Epithelial cell of alveolus of lung (primary cell): ENCODE measurements at places on chromosomes 12 and 14. TPM values are rescaled to one million over a fixed set of nuclear protein-coding genes. Genes with fewer than 3 reads are reported as not detected.

The USP44 gene
- total RNA-seq, result 0.72 and 1.8 TPM in 2 replicates

The MGAT4C gene
- total RNA-seq, result under 0.01 TPM in 1 of 2 replicates, not detected in the other

The CPNE6 gene
- total RNA-seq, result not detected in 2 replicates

The PYGL gene
- total RNA-seq, result 32.3 and 52.2 TPM in 2 replicates

The SENP1 gene
- total RNA-seq, result 19.4 and 24.8 TPM in 2 replicates

The OVCH1 gene
- total RNA-seq, result 0.08 TPM in 1 of 2 replicates, not detected in the other

The LMNTD1 gene
- total RNA-seq, result not detected in 2 replicates

The GPRC5D gene
- total RNA-seq, result not detected in 2 replicates

The SPSB2 gene
- total RNA-seq, result 3.6 and 5.4 TPM in 2 replicates

The SERPINA5 gene
- 0.24 and 0.91 TPM in 2 replicates for total RNA-seq

The TBC1D30 gene
- total RNA-seq, result 0.16 and 0.39 TPM in 2 replicates

The VRTN gene
- not detected in 2 replicates for total RNA-seq

The FIGNL2 gene
- total RNA-seq, result 0.13 and 0.32 TPM in 2 replicates

The DPPA3 gene
- not detected in 2 replicates for total RNA-seq

The SIX1 gene
- total RNA-seq, result 2.4 and 10.5 TPM in 2 replicates
